ENCODE measurements at places on chromosomes 4 and X. TPM values are rescaled to one million over a fixed set of nuclear protein-coding genes. Genes with fewer than 3 reads are reported as not detected.

Gene POF1B
- total RNA-seq = 0.23 TPM

Gene TMEM47
- 90.2 TPM for total RNA-seq

Gene HAND2
- total RNA-seq = not detected

Gene KCNIP4
- total RNA-seq = 31.4 TPM

Gene AMBN
- total RNA-seq = 0.92 TPM

Gene USP51
- 8.1 TPM for total RNA-seq

Gene GAGE13
- not detected for total RNA-seq

Gene CYLC1
- 0.23 TPM for total RNA-seq

Gene KLHL34
- 0.23 TPM for total RNA-seq

Gene PIM2
- total RNA-seq = 11.5 TPM

Gene ATP1B4
- not detected for total RNA-seq

Gene TLL1
- total RNA-seq = 4.6 TPM

Gene CNKSR2
- total RNA-seq = 54.7 TPM

Gene MAEA
- 43.6 TPM for total RNA-seq

Gene EDNRA
- 11.1 TPM for total RNA-seq

Gene SFRP2
- 4.8 TPM for total RNA-seq

Gene RHOXF2B
- not detected for total RNA-seq

Gene SHROOM4
- 3.0 TPM for total RNA-seq

Gene NMU
- 4.2 TPM for total RNA-seq

Data from diencephalon (tissue), 1 donor.